Renal cortex interstitium (tissue), 15 donors: ENCODE measurements at places on chromosomes 1 and 21. TPM values are rescaled to one million over a fixed set of nuclear protein-coding genes. Genes with fewer than 3 reads are reported as not detected.

Gene ZNF648
- polyA plus RNA-seq: 0.57 TPM

GRCh38 chr1:228955691-228956090, 220.4 kb downstream of the RHOU start:
- no peak for DNase-seq

DNA sequence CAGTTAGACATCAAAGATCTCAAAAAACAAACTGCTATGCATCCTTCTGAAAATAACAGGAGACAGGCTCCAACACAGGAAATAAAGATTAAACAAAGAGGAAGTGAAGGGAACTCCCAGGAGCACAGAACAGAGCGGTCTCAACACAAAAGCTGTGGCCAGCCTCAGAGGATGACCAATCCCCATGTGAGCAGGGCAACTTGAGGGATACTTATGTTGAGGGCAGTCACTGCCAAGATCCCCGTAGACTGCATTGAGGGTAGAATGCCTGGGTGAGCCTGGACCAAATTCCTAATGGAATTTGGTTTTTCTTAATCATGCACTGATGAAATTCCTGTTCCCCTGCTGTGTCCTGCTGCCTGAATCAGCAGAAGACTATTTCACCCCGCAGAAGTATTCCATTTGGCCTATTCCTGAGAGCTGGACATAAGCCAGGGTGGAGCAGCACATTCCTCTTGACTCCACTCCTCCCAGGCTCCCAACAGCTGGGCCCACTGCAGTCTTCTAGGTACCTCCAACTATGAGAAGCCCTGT, 49.0 kb downstream of the JAK1 start:
- no peak for DNase-seq

Gene CFAP126
- polyA plus RNA-seq: 15.2 TPM

- DNase-seq: no peak
Observed at GRCh38 chr1:232250838-232251237, 379.1 kb downstream of the SIPA1L2 start.

Gene IFI44L
- 9.7 TPM for polyA plus RNA-seq

DNA sequence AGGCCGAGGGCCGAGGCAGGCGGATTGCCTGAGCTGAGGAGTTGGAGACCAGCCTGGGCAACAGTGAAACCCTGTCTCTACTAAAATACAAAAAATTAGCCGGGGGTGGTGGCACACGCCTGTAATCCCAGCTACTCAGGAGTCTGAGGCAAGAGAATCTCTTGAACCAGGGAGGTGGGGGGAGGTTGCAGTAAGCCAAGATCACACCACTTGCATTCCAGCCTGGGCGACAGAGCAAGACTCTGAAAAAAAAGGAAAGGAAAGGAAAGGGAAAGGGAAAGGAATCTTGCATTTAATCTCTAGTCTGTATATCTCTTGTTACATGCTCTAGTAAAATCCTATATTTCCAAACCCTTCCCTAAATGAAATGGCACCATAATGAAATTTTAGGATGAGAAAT, 328.3 kb upstream of the ADGRL2 start:
- no peak for DNase-seq

DNA sequence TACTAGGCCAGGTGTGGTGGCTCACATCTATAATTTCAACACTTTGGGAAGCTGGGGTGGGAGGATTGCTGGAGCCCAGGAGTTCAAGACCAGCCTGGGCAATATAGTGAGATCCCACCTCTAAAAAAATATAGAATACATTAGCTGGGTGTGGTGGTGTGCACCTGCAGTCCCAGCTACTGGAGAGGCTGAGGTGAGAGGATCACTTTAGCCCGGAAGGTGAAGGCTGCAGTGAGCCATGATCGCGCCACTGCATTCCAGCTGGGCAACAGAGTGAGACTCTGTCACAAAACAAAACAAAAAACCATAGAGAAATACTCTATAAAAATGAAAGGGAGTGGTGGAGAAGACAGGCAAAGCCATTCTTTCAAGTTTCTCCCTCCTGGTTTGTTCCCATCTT, 62.1 kb downstream of the EYA3 start:
- no peak for DNase-seq

DNA sequence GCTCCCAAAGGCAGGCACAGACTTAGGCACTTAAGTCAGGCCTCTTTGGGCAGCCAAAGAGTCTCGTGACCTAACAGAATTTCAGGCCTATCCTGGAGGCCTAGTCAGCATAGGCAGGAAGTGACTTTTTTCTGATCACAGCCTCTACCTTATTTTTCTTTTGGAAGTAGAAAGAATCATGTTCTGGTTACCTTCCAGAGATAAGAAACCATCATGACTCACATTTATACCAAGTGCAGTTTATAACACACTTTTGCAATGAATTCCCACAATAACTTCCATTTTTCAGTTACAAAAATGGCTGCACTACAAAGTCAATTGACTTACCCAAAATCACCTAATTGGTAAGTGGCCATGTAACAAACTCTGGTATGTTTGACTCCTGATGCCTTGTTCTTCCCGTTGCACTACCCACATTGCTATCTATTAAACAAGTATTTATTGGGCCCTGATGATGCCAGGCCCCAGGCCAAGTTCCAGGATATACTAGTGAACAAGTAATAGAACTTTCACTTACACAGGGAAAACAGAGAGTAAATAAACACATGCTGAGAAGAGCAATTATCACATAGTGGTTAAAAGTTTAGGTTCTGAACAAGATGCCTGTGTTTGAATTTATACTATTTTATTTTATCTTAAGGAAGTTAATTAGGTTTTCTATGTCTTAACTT, 74.3 kb downstream of the SH3GLB1 start:
- DNase-seq: no peak

DNA sequence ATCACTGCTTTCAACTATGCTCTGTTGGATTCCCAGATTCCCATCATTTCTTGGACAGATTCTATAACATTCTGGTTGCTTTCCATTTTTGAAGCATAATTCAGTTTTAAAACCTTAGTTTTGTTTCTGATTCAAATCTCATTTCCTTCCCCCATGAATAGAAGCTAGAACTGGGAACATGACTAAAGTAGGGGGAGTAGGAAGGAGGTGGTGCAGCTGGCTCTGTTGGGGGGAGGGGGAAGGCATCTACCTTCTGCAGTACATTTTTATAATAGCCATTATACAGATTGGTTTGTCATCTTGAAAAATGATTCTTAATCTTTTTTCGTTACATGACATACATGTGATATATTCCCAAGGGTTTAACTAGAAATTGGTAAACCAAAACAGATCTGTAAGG, 48.1 kb downstream of the SMG7 start:
- DNase-seq: no peak

DNA sequence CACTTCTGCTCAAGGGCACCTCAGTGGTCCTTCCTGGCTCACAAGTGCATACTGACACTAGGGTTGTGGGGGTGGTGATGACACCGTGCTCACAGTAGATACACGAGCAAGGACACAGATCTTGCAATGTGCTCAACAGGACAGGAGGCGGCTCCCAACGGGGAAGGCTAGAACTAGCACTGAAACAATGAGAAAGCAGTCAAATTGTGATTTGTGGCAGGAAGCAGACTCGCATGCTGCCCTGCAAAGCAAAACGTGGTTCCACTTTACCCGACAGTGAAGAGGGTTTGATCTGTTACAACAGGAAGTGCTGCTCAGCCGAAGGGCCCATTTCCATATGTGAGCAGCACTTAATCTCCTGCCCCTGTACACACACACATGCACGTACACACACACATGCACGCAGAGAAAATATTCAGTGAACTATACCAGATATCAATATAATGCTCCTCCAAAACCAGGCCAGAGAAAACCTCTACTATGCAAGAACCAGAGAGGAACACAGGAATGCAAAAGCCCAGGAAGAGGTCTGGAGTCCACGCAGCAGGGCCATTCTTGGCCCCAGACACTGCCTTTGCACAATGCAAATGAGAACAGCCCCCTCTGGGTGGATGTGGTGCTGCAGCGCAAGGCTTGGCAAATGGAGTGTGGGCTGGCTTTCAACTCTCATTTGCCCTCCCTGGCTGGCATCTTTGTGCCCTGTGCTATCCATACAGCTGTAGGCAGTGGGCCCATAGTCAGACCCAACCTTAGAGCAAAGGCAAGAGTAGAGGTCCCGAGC, 47.1 kb downstream of the KANK4 start:
- DNase-seq: peak; percentile 55

Gene SEC16B
- 4.4 TPM for polyA plus RNA-seq

Gene PCP4
- 11.3 TPM for polyA plus RNA-seq

Gene PRDX1
- 301 TPM for polyA plus RNA-seq

- DNase-seq: no peak
Observed at GRCh38 chr1:37150986-37151385, 116.7 kb upstream of the GRIK3 start.

- DNase-seq: no peak
Observed at GRCh38 chr1:204575221-204576190, 59.3 kb downstream of the MDM4 start.

- DNase-seq: no peak
Observed at GRCh38 chr1:187491082-187491720, 662.5 kb downstream of the PLA2G4A start.

Gene MXRA8
- 202 TPM for polyA plus RNA-seq

Gene PAQR7
- polyA plus RNA-seq: 38.4 TPM

- no peak for DNase-seq
Observed at GRCh38 chr1:183461350-183461749, 10.9 kb upstream of the SMG7 start.

Gene PRCC
- 111 TPM for polyA plus RNA-seq

Gene PGBD5
- polyA plus RNA-seq: 8.1 TPM

DNA sequence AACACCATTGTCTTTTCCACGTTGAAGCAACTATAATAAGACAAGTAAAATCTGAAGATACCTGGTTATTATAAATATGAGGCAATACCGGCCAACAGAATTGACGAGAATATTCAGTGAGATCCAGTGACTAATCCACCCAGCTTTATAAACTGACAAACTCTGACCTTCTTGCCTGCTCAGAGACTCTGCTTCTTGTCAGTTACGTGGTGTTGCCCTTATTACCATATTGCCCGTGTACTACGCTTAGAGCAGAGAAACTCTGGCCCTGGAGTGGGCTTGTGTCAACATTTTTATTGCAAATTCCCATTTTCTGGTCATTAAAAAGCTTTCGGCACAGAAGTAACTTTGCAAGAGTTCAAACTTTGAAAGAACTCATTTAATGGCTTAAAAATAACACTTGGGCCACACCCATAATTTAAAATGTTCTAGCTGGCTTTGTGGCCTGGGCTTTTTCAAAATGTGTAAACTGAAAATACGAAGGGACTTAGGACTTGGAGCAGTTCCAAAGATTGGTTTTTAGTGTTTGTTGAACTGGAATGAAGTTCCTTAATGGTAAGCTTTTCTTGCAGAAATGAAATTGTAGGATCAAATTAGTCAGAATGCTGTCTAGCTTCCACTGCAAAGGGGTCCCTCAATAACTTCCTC, 266.2 kb downstream of the LMO4 start:
- DNase-seq: no peak
